Tibial nerve (tissue), 4 donors: ENCODE measurements at places on chromosomes 13 and 19. TPM values are rescaled to one million over a fixed set of nuclear protein-coding genes. Genes with fewer than 3 reads are reported as not detected.

DNA sequence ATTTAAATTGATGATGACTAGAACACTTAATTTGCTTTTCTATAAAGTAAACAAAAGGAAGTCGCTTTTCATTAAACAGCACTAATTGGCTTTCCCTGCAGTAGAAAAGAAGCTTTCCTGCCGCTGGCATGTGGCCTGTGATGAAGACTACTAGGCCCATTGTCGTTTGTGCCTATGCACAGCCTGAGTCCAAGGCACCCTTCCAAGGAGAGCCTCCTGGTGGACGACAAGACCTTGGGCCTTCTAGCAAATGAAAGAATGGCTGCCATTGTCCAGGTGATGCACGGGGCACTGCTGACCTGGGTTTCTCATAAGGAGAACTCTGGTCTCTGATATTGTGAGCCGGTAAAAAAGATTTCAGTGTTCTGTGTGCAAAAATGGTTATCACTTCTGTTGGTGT is 233.0 kb downstream of the COL4A1 start:
- no peaks in the 10 kb centered on the region for H3K36me3 ChIP-seq
- no peak overlapping the region for H3K27ac ChIP-seq
- H3K27me3 ChIP-seq: no peaks in the 10 kb centered on the region
- DNase-seq: no peak
- H3K4me1 ChIP-seq: no peaks in the 10 kb centered on the region
- no peak overlapping the region for H3K4me3 ChIP-seq

- DNase-seq: no peak
- no peaks in the 10 kb centered on the region for H3K27me3 ChIP-seq
- H3K4me1 ChIP-seq: peaks cover 45% of the 10 kb centered on the region
These were observed 997 bp upstream of the SAMD4B start for GRCh38 chr19:39341129-39341718.

Gene EXOC3L2
- 2.7 TPM for total RNA-seq

DNA sequence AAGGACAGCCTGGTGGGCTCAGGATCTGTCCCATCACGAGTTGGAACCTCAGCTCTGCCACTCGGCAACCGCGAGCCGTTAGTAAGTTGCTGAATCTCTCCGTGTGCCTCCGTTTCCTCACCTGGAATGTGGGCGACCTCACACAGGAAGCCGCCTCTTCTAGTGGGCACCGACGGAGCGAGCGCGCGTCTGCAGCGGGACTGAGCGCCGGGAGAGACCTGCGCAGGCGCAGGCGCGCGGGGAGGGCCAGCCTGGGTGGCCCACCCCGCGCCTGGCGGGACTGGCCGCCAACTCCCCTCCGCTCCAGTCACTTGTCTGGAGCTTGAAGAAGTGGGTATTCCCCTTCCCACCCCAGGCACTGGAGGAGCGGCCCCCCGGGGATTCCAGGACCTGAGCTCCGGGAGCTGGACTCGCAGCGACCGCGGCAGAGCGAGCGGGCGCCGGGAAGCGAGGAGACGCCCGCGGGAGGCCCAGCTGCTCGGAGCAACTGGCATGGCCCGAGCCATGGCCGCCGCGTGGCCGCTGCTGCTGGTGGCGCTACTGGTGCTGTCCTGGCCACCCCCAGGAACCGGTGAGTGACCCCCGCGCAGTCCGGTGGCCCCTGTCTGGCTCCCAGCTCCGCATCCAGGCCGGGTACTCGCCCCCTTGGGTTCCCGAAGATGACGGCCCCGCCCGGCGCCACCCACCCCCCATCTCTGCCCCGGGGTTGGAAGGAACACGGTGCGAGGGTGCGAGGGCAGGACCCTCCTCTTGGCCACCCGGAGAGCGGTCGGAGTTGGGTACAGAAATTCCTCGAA is at the start of gene PVR:
TSS of gene PVR (plus strand) at position 306 of the 797 bp plus-strand sequence. CDS start at position 493, 187 bp downstream.
- DNase-seq: no peak
- H3K27ac ChIP-seq: peak within 1 kb of the TSS; percentile 78
- no peaks in the 10 kb centered on the region for H3K36me3 ChIP-seq

DNA sequence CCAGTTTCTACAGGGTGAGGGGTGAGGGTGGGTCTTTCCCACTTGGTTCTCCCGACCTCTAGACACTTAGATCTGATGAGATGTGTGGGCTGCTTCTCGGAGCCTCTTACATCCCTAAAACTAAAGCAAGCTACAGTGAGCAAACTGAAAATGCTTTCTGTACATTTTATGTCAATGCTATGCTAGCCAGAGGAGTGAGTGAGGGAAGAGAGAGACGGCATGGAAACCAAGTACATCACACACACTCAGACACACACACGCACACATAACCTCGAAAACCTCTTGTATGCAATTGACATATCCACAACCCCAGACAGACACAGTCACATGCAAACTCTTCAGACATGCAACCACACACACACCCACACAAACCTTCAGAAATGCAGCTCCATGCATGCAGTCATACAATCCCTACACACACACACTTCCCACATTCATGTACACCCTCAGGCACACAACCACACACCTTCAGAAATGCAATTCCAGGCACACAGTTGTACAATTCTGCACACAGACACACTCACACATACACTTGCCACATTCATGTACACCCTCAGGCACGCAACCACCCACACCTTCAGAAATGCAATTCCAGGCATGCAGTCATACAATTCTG is 1.4 kb downstream of the SLC1A6 start:
- DNase-seq: no peak
- H3K27ac ChIP-seq: no peak overlapping the region
- peaks cover 45% of the 10 kb centered on the region for H3K27me3 ChIP-seq
- H3K36me3 ChIP-seq: no peaks in the 10 kb centered on the region
- H3K4me1 ChIP-seq: no peaks in the 10 kb centered on the region
- H3K4me3 ChIP-seq: no peak overlapping the region

DNA sequence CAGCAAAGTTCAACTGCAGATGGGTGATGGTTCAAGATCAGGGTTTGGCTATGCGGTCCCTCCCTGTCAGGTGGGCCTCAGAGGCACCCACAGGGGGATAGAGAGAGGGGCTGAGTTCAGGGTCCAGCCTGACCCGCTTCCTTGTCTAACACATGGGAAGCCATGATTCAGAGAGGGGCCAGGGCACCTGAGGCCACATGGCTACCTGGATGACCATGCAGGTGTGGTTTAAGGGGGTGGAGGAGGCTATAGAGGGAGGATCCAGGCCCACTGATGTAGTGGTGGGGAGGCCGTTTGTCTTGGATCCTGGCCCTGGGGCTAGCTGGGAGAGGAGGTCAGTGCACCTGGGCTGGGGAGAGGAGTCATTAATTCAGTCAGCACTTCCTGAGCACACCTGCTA is 56.7 kb downstream of the ZNF536 start:
- no peak overlapping the region for H3K27ac ChIP-seq
- no peaks in the 10 kb centered on the region for H3K4me1 ChIP-seq
- no peak for DNase-seq
- no peak overlapping the region for H3K4me3 ChIP-seq
- no peaks in the 10 kb centered on the region for H3K27me3 ChIP-seq

Gene SSC5D
- total RNA-seq: 3.9 TPM

GRCh38 chr19:3304871-3305423 is 61.4 kb upstream of the NFIC start:
- no peak overlapping the region for H3K4me3 ChIP-seq
- H3K27me3 ChIP-seq: no peaks in the 10 kb centered on the region
- peaks cover 12% of the 10 kb centered on the region for H3K4me1 ChIP-seq
- no peak overlapping the region for H3K27ac ChIP-seq
- no peaks in the 10 kb centered on the region for H3K36me3 ChIP-seq
